ENCODE measurements at places on chromosomes 12 and 14.

- no peak for DNase-seq
These were observed 464.9 kb downstream of the RPS29 start for GRCh38 chr14:49121246-49121645.

DNA sequence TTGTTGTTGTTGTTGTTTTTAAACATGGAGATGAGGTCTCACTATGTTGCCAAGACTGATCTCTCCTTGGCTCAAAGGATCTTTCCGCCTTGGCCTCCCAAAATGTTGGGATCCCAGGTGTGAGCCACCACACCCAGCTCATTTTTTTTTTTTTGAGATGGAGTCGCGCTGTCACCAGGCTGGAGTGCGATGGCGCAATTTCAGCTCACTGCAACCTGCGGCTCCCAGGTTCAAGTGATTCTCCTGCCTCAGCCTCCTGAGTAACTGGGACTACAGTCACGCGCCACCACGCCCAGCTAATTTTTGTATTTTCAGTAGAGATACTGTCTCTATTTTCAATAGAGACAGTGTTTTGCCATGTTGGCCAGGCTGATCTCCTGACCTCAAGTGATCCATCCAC, 4.9 kb upstream of the CLIP1 start:
- DNase-seq: no peak

GRCh38 chr14:59630288-59630963, 53.8 kb upstream of the CCDC175 start:
- DNase-seq: no peak

DNA sequence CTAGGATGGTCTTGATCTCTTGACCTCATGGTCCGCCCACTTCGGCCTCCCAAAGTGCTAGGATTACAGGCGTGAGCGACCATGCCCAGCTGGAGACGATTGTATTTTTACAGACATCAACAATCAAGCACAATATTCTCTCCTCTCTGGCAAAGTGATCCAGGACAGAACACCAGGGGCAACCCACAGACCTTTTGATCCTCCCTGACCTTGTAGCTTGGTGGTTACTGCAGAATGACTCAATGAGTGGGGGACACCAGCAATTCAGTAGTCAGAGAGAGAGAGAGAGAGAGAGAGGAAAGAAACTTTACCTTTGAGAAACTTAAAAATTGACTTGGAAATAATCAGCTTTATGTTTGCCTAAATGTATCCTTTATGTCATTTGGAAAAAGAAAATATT, 51.2 kb downstream of the DRAM1 start:
- DNase-seq: no peak

DNA sequence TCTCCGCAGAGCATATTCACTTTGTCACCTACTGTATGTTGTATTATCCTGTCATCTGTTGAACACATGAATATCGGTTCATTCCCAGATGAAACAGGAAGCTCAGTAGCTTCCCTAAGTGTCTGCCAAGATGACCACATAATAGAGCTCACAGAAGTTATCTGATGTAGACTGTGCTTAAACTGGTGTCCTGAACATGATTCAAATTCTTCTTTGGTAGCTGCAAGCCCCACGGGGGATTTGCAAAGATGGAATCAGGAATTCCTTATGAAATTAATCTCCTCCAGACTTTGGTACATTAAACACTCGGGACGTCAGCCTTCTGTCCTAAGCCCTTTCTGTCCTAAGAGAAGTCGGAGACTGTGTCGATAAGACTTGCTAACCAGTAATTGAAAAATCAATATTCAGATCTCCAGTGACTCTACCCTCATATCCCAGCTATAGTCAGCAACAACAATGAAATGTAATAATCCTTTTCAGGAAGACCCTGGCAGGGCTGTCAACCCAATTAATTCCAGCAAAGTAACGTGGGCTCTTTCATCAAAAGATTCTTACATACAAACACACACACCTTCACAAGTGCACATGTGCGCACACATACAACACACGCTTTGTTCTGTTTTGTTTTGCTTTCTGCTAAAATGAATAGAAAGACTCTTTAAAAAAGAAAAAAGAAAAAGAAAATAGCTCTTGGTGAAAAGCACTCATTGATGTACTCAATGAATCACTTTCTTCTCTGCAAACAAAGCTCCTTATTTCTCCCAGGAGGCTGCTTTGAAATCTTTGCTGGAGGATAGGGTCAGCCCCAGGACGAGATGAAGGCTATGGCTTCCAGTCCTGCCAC, 127.2 kb downstream of the RIMBP2 start:
- DNase-seq: no peak

DNA sequence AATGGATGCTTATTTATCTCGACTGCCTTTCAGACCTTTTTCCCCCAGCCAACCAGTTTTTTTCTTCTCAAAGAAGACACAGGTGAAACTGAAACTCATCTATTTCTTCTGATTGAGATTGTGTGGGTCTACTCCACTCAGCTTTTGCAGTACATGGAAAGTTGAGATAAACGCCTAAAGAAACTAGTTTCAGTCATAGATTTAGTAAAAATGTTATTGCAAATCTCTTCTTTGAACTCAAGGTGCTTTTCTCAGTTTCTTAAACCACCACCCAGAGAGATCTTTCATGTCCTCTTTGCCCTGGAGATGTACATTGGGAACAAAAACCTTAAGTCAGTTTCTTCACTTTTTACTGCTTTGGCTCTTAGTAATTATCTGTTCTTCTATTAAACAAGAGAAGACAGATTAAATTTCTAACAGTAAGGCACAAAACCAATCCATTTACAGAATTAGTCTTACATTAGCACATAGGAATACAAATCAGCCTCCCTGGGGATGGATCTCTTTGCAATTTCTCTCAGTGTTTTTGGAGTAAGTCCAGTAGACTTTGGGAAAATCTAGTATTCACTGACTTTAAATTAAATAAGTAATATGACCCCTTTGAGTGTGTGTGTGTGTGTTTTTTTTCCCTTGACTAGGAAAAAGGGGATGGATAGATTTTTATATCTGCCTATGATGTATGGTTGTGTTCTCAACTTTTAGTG, 11.6 kb downstream of the FBXW8 start:
- no peak for DNase-seq

DNA sequence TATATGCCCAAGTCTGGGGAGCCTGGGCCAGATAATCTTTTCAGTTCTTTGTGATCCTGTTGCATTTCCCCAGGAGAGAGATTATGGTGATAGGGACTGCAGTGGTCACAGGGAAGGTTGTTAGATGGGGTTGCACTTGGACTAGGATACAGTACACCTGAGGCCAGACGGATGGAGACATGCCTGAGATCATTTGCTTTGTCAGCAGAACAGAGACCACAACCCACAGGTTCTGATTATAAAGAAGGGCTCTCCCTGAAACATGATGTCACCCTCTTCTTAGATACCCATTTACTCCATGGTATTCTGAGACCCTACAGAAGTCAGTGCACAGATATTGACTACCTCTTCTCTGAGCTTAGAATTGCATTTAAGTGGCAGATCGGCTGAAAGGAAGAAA, 200.9 kb upstream of the IGF1 start:
- DNase-seq: no peak

DNA sequence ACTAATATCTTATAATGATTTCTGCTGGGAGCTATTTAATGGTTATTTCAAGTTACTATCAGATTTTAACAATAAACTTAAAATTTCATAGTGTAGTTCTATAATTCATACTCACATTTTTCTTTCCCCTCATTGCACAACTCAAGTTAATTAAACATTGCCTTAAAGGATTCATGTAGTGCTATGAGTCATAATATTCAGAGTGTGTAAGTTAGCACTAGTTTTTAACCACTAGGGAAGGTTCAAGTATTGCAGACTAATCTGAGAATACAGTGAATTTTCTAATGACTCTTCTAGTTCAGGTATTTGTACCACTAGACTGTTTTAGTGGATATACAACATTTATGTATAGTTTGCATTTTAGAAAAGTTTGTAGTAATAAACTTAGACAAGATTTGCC, 49.9 kb downstream of the FOXA1 start:
- DNase-seq: no peak
